NCI-H1694 treated with DMSO at 0.1 percent for 48 hours (cell line): ENCODE measurements at places on chromosomes 12 and 14.
A peak's percentile ranks its signal among the peaks of the same experiment; 100 is the strongest.

DNA sequence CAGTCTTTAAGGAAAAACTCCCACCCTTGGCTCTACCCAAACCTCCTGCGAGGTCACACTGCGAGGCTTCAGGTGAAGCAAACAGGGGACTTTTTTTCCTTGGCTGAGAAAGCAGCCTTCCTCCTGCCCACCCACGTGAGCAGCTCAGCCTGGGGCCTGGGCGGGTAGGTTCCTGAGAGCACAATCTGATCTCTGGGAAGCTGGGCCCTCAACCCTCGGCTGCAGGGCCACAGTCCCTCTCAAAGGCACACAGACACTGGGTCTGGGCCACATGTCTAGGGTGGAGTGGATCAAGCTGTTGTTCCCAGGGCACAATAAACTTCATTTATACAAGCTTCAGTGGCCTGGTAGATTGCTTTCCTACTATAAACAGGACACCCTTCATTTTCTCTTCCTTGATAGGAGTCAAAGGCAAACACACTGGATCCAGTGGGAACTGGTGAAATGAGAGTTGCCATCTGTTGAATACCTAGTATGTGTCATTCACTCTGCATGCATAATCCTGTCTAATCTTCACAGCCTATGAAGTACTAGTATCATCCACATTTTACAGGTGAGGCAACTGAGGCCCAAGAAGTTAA is 41.3 kb upstream of the PNMA1 start:
- no peak for DNase-seq

DNA sequence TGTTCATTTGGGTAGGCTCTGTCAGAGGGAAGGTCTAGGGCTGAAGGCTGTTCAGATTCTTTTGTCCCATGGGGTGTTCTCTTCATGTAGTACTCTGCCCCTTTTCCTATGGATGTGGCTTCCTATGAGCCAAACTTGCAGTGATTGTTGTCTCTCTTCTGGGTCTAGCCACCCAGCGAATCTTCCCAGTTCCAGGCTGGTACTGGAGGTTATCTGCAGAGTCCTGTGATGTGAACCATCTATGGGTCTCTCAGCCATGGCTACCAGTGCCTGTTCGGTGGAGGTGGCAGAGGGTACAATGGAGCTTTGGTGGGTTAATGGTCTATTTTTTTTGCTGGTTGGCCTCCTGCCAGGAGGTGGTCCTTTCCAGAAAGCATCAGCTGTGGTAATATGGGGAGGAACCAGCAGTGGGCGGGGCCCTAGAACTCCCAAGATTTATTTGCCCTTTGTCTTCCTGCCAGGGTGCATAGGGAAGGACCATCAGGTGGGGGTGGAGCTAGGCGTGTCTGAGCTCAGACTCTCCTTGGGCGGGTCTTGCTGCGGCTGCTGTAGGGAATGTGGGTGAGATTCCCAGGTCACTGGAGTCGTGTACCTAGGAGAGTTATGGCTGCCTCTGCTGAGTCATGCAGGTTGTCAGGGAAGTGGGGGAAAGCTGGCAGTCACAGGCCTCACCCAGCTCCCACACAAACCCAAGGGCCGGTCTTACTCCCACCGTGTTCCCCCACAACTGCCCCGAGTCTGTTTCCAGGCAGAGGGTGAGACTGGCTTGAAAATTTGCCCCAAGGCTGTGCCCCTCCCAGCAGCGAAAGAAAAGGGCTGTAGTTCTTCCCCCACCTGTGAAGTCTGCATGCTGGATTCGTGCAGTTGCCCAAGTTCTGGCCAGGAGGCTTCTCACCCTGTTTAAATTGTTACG is 17.5 kb downstream of the MTRFR start:
- DNase-seq = peak; percentile 89

GRCh38 chr14:73723797-73724661 is 9.8 kb upstream of the PNMA1 start:
- DNase-seq = no peak

GRCh38 chr12:44118946-44119345 is 283.1 kb downstream of the TMEM117 start:
- DNase-seq = no peak

DNA sequence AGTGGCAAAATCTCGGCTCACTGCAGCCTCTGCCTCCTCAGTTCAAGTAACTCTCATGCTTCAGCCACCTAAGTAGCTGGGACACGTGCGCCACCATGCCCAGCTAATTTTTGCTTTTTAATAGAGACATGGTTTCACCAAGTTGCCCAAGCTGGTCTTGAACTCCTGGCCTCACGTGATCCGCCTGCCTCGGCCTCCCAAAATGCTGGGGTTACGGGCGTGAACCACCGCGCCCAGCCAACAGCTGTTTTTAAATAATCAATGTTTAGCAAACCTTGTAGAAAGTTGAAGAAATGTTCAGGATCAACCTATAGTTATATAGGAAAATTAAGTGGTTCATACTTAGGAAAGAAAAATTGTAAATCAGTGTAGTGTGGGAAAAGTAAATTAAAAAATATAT is 6.0 kb upstream of the HSP90AA1 start:
- DNase-seq = no peak

DNA sequence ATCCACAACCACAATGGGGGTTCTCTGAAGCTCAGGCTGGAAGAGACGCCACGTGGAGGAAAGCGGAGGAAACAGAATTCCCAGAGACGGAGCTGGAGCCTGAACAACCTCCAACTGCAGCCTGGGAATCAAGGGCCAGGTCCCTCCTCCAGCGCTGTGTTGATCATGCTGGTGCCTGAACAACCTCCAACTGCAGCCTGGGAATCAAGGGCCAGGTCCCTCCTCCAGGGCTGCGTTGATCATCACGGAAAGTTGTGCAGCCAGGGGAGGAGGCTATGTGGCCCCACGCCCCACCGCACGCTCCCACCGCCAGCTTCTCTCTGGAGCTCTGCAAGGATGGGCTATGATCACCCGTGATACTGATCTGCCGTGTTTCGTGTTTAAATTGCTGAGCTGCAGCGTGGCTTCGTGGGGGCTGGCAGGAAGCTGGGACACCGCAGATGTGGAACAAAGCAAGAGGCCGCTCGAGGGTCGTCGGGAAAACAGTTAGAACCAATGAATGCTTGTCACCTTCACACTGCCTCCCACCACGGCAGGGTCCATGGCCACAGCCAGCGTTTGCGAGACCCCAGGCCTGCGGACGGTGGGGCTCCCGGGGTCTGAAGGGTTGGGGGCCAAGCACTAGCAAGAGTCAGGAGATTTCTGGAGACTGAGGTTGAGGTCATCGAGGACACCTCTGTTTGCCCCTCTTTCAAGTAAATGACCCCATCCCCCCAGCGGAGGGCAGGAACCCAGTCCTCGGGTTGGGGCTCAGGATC is 51.8 kb upstream of the FBRSL1 start:
- DNase-seq = no peak

DNA sequence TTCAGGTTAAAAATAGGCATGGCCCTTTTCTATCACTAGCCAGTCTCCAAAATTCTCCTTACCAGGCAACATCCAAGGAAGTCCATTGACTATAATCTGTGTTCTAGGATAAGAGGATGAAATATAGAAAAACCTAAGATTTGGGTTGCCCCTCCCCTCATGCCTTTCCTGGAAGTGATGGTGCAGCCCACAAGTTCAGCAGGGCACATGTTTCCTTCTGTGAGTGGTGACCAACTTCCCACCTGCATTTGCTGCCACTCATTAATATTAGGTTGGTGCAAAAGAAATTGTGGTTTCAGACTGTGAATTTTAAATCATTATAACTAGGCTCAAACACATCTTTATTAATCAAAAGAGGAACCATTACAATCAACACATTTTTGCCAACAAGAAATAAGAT is 250.5 kb upstream of the FKBP4 start:
- no peak for DNase-seq

GRCh38 chr12:116524964-116525379 is 34.2 kb upstream of the MAP1LC3B2 start:
- no peak for DNase-seq

GRCh38 chr12:87953256-87953860 is 75.8 kb downstream of the C12orf50 start:
- peak; percentile 68 for DNase-seq

- no peak for DNase-seq
These were observed 12.8 kb downstream of the RITA1 start for GRCh38 chr12:113198296-113198695.

- DNase-seq = no peak
These were observed 242.2 kb upstream of the OR4E1 start for GRCh38 chr14:21915826-21916225.

DNA sequence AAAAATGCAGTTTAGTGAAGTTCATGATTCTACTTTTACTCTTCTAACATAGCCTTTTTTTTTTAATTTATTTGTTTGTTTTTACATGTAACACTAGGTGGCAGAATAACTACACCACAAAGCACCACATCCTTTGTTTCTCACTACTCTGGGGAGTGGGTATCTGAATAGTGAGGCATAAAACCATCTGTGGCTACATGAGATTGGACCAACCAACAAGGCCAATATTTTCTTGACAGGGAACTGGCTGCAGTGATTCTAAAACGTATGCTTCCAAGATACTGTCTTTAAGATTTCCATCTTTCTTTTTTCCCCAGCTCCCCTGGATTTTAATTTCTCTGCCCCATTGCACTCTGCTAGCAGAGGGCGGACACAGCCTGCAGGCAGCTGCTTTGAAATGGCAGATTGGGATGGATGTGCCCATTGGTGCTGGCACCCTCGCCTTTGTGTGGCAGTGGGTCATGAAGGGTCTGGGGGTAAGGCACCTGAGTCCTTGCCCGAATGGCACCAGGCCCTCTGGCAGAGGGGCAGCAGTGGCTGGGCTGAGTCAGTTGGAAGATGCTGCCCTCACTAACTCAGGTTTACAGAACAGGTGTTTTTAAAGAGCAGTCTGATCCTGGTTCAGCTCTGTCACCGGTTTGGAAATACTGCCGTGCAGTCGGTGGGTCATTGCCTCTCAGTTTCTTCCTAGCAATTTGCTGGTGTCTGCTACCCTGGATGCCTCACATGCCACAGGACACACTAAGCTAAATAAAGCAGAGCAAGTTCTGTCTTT is 429.1 kb downstream of the RAD51B start:
- DNase-seq = peak; percentile 85

DNA sequence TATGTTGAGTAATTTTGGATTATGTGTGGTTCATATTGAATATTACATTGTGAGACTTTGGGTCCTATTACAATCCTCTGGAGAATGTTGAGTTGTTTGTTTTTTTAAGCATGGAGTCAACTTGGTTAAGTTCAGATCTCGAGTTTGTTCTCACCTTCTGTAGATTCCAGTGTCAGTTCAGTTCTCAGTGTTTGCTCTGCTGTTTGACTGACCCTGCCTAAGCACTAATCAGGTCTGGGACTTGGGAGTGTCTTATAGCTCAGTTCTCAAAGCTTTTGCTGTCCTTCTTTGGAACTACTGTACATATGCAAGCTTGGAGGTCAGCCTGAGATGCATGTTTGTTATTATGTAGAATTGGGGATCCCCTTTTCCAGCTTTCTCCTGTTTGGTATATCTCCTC is 63.1 kb downstream of the DIP2B start:
- DNase-seq = no peak

GRCh38 chr14:102805371-102805891 is 28.2 kb downstream of the TRAF3 start:
- no peak for DNase-seq

- DNase-seq = no peak
These were observed 183.7 kb downstream of the BMP4 start for GRCh38 chr14:53772936-53773335.

DNA sequence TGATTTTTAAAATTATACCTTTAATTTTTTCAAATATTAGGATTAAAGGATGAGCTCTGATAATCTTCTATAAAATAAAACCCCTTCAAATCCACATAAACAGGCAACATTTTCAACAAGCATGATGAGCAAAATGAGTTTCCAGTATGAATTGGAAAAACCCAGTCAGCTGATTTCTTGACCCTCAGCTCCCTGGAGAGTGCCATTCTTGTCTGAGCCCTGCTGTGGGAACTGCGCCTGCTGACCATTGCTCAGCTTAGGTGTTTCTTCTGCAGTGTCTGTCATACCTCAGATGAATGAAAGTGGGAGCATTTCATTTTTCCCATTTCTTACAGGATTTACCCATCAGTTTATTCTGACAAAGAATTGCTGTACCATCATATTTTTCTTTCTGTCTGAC is 27.6 kb downstream of the MAPKAPK5 start:
- DNase-seq = no peak
